ENCODE measurements at places on chromosomes 3 and 15. TPM values are rescaled to one million over a fixed set of nuclear protein-coding genes. Genes with fewer than 3 reads are reported as not detected.

DNA sequence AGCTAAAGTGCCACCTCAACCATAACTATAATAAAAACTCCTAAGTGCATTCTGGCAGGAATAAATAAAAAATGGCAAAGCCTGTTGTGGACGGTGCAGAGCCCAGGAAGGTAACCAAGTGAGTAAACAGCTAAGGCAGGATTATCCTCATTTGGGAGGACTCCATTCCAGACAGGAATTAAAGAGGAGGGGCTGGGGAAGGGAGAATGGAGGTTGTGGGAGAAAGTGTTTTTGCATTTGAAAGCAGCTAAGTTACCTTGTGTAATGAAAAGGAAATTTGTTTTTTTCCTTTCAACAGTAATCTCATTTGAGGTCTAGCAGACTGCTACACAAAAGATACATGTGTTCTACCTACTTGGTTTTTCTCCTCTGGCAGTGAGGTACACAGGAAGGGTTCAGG, 248.5 kb downstream of the TIGIT start:
- DNase-seq, result no peak

DNA sequence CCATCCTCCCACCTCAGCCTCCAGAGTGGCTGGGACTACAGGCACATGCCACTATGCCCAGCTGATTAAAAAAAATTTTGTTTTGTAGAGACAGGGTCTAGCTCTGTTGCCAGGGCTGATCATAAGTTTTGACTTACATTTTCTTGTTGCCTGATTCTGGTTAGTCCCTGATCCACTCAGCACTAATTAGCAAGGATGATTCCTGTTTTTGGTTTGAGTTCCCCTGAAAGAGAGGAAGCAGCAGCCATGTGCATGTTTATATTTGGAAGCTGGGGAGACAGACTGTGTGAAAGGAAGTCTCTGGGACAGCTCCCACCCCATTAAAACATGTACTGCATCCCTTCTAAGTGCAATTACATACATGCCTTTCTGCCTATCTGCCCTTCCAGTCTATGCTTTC, 3.6 kb upstream of the NCK1 start:
- DNase-seq, result no peak

GRCh38 chr3:78277801-78278200, 1237.9 kb downstream of the ROBO2 start:
- no peak for DNase-seq

DNA sequence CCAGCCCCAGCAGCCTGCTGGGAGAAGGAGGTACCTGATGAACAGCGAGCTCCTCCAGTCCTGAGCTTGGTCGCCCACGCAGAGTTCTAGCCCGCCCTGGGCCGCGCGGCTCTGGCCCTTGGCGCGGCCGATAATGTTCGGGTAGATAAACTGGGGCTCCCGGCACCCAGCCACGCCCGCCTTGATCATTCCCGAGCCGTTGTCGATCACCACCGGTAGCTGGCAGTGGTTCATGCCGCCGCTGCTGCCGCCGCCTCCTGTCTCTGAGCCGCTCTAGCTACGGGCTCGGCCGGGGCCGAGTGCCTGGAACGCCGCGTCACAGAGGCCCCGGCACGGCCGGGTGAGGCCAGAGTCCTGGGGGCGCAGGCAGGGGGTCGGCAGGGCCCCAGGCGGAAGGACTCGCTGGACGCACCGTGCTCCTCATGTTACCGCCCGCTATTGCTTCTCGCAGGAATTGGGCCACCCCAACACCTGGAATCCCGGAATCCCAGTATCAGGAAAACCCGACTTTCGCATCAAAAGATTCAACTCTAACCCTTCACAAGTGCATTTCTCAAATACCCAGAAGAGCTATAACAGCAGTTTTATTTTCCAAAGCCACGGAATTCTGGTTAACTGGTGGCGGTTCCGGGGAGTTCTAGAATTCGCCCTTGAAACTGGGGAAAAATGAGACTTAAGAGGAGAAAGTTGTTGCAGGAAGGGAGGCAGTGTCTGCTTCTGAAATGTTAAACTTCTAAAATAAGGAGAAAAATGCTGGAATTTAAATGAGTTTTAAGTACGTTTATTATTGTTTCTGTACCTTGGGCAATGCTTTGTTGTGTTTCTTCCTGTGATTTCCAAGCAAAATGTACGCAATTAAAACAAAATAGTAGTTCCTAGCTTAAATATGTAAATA, at the start of gene ACTRT3:
ACTRT3 (minus strand) TSS at position 275 of the 895 bp plus-strand sequence; CDS start at position 234, 41 bp downstream.
- DNase-seq, result peak; percentile 73

- DNase-seq, result peak; percentile 12
These were observed 38.7 kb upstream of the CCDC50 start for GRCh38 chr3:191290311-191291025.

GRCh38 chr3:168371846-168372245, 276.1 kb upstream of the GOLIM4 start:
- DNase-seq, result no peak

DNA sequence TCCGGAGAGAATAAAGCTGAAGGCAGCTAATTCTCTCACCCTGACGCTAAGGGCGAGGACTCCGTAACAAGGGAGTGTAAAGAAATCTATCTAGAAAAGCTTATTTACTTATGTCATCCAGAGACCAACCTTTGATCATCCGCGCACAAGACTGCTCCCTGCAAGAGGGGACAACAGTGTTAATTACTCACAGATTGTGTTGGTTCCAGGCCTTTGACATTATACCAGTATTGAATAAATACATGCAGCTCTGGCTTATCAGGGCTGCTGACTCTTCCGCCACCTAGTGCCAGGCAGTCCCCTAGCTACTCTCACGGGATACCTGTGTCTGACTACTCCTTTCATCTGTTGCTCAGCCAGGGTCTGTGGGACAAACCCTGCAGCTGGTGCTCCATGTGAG, 211.7 kb downstream of the DTWD1 start:
- DNase-seq, result peak; percentile 26

GRCh38 chr15:68183616-68184315, 21.4 kb downstream of the CALML4 start:
- DNase-seq, result peak; percentile 30

DNA sequence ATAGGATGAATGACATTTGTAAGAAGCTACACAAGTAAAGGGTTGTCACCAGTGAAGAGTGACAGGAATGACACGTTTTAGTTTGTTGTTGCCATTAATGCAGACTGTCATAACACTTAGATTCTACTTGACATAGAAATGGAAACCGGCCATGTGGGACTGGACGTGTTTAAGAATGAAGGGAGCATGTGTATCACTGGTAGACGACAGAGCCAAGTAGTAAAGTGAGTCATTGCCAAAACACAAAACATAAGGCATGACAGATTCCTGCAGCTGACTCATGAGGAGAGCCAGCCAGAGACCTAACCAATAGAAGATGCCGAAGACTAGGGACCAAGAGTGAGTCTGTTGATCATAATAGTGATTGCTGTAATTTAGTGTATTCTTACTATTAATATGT, 106.2 kb upstream of the PLAAT1 start:
- peak; percentile 83 for DNase-seq

DNA sequence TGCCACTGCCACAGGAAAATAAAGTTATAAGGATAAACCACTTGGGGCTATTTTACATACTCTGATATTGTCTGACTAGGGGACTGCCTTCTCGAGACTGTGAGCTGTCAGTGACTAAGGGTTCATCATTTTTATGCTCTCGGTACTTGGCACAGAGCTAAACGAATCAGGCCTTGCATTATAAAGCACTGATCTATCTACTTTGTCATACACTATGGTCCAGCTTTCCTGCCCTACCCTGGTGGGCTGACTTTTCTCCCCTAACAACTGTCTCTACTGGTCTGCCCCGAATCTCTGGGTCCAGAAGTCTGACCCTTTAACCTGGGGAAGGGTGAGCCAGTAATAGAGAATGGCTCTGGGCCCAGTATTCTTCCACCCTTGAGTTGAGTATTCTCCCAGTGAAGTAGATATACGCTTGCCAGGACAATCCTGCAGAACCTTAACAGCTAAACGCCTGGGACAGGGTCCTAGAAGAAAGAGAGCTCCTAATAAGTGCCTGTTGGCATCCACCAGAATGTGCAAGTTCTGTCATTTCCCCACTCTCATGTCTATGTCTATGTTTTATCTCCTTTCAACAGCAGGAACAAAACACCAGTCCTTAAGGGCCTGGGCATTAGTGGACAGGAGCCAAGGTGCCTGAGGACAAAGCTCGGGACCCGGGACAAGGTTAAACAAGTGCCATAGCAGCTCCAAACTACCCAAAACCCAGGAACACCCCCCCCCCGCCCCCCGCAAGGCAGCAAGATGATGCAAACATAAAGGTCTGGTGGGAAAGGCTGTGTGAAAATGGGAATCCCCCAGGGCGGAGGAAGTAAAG, 1.2 kb downstream of the LARP6 start:
- peak; percentile 37 for DNase-seq

DNA sequence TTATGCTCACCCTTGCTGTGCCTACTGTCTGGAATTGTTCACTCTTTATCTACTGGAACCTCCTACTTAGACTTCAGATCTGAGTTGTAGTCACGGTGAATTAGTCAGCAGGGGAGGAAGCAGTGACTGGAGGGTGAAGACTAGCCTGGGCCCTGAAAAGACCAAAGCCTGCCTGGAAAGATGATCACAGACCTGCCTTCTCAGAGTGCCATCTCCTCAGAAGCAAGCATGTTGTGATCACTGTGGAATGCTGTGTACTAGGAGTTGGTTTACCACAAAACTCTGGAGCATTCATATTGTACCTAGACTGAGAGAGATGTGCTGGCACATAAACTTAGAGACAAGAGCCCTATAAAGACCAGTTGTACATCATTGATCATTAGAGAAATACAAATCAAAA, 100.7 kb upstream of the SCN10A start:
- DNase-seq, result no peak

DNA sequence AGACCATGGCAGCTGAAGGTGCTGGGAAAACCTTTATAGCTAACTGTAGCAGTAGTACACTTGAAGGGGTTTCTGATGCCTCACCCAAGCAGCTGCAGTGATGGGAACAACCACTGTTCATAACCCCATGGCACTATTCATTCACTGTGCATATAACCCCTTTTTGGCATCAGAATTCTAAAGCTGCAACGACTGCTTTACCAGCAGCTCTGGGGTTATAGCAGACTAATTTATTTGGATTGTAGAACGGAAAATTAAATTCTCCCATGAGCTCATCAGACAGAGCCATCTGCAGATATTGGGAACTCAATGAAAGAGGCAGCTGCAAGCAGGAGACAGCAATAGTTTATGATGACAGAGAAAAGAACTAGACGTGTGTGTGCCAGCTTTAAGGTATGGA, 28.6 kb downstream of the TFDP2 start:
- DNase-seq, result no peak

DNA sequence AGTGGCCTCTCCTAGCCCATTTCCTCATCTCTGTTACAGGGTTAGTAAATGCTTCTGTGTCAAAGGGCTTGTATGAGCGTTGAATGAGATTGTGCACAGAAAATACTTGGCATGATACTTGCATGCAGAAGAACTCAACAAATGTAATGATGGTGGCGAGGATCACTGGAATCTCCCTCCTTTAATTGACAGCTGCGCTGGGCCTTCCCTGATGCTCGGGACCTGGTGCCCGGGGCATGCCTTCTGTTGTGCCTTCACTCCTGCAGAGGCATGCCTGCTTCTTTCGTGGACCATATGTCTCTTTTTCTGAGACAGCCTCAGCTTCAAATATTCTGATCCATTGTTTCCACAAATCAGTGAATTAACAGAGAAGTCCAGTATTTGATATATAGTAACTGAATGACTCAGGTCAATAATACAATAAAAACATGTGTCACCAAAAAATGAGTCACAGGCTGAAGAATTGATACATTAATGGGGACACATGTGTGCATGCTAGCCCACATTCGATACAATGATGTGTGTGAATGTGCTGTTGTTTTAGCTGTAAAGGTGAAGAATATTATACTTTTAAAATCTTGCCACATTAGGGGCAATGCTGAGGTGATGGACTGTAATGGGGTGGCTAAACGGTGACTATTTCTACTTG, 243.3 kb upstream of the TBL1XR1 start:
- no peak for DNase-seq

GRCh38 chr3:101814835-101815234, 34.5 kb upstream of the NFKBIZ start:
- DNase-seq, result no peak

DNA sequence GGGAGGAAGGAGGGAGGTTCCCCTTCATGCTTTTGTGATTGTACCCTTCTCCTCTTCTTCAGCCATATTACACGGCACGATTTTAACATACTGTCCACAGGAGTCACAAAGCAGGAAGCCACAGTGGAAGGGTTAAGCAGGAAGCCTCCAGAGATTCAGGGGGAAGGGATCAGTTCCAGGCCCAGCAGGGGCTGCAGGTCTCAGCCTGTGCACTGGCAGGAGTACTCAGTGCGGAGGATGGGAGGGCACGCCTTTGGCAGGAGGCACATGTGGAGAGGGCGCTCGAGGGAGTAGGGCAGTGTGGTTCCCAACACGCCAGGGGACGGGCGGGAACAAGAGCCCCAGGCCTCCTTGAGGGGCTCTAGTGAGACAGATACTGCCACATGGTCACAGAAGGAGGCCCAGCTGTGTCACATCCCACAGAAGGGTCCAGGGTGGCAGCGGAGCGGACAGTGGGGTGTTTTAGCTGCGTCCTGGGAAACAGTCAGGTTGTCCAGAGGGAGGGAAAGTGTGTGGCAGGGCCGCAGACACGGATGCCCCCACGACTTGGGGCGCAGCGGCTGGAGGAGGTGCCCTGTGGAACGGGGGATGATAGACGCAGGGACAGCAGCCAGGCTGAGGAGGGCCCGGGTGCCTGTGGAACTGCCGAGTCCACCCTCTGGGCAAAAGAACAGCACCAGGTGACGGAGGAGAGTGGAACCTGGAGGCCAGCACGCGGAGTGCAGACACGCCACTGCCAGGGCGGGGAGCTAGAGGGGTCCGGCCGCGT, 77.5 kb downstream of the CHSY1 start:
- DNase-seq, result no peak

DNA sequence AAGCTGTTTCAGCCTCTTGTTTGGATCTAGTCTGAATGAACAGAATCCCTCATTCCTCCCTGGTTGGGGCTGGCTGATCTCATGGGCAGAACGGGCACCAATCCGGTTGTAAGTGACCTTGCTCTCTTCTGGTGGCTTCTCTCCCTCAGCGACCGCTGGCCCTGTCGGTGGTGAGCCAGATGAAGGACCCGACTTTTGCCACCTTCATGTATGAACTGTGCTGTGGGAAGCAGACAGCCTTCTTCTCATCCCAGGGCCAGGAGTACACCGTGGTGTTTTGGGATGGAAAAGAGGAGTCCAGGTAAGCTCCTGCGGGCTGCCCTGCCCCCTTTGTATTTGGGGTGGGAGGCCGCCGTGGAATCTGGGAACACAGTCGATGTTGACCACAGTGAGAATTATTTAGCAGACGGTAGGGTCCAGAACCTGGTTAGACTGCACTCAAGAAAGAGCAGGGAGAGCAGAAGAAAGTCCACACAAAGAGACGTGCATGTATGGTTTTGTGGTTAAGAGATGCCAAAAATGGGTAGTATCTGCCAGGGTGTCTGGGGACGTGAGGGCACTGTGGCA, 138.8 kb downstream of the LRRK1 start:
- no peak for DNase-seq

- no peak for DNase-seq
These were observed 11.6 kb downstream of the TSEN2 start for GRCh38 chr3:12495749-12496452.

GRCh38 chr3:129449279-129450115, 9.5 kb downstream of the IFT122 start:
- DNase-seq, result no peak

Gene NMNAT3
- 1.9 TPM for total RNA-seq

Gene ROPN1
- not detected for total RNA-seq

Gene NAA80
- total RNA-seq, result 11.4 TPM

Gene NTRK3
- not detected for total RNA-seq

Gene ABCC5
- total RNA-seq, result 17.9 TPM

Gene SKOR1
- total RNA-seq, result 0.17 TPM

Gene CCDC9B
- total RNA-seq, result 36.0 TPM

Gene MON1A
- total RNA-seq, result 18.6 TPM

Gene IGSF10
- not detected for total RNA-seq

Gene ESYT3
- total RNA-seq, result 0.44 TPM

Measured in MCF 10A (cell line).